Panc1 (cell line): ENCODE measurements at places on chromosomes 12 and 14.

DNA sequence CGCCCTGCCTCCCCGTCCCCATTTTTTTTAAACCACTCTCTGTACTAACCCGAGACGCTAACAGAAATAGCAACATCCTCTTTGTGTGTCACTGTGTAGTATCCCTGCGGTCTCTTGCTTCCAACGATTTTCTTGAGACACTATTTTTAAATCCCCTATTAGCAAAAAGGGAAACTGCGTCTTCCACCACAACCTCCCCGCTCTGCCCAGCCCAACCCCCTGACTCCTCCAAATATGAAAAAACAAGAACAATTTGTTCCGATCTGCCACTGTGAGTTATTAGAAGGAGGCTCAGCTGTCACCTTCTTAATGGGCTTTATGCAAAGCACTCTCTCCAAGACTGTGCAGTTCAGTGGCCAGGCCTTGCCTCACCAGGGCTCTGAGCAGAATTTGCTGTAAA is 76.3 kb downstream of the MAP1LC3B2 start:
- DNase-seq, result no peak

DNA sequence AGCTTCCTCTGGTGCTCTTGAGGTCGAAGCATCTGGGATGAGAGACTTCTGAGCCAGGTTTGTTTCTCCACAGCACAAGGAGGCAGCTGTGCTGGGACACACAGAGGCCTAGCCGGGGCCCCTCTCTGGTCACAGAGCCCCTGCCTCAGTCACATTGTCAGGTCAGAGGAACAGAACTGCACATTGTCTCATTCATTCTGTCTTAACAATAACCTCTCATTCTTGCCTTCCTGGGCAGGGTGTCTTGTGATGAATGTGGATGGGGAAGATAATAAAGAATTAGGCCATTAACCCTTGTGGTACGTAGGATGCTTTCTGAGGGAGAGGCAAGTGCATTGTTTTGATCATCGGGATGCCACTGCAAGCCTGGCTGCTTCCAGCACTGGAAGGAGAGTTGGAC is 29.8 kb downstream of the FNTB start:
- no peak for DNase-seq

DNA sequence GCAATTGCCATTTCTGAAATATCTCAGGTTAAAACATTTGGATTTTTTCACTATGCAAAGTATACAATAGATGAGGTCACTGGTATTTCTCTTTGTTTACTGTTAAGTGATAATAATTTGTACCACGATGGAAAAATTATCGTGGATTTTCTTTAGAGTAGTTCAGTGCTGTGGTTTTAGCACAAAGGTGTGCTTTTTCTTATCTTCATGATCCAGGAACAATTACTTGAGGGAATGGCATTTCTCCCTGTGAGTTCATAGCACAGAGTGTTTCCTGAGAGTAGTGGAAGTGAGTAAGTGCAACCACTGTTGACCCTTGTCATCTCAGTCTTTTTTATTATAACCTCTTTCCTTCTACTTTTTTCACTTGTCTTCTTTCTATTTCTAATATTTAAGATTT is 86.8 kb downstream of the FGD4 start:
- DNase-seq, result no peak

DNA sequence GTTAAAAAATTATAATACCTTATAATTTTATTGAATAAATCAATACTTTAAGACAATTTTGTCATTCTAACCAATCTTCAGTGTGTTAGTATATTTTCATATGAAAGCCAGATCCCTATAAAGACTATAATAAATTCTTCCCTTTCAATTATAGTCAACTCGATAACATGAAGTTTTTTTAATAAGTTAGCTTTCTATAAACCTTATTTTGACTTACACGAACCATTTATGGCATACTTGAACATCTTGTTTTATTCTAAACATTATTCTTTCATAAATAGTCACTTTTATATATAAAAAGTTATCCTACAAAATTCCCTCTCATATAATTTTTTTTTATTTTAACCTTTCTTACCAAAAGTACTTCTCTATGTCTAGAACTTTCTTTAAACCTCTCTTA is 1002.3 kb downstream of the TMEM121 start:
- DNase-seq, result no peak
